Activated CD8-positive, alpha-beta memory T cell treated with anti-CD3 and anti-CD28 coated beads for 48 hours (primary cell): ENCODE measurements at places on chromosomes 11 and 22.

GRCh38 chr11:91871791-91872190 is 352.8 kb upstream of the FAT3 start:
- DNase-seq: no peak

DNA sequence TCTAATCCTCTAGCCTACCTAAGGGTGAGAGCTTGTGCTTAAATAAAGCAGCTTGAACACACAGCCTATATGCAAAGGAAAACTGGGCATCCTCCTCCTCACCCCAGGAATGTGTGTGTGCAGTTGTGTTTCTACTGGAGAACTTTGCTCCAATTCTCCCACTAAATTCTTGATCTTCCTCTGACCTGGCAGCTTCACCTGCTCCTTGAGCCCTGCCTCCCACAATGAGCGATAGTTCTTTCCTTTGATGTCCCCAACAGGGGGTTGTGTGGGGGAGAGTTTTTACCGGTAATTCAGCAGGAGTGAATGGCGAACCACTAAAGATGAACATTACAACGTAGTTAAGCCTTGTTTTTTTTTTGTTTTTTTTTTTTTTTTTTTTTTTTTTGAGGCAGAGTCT is 113.5 kb upstream of the RCN1 start:
- no peak for DNase-seq

GRCh38 chr22:37659066-37659896 is 758 bp downstream of the PDXP start:
- no peak for DNase-seq

- no peak for DNase-seq
Observed at GRCh38 chr22:49735901-49736421, 91.7 kb downstream of the BRD1 start.

GRCh38 chr22:36573815-36574363 is 44.9 kb upstream of the EIF3D start:
- no peak for DNase-seq

- DNase-seq: no peak
Observed at GRCh38 chr11:117064275-117064674, 34.0 kb downstream of the SIK3 start.

GRCh38 chr11:9057888-9058287 is 33.5 kb downstream of the SCUBE2 start:
- DNase-seq: no peak

DNA sequence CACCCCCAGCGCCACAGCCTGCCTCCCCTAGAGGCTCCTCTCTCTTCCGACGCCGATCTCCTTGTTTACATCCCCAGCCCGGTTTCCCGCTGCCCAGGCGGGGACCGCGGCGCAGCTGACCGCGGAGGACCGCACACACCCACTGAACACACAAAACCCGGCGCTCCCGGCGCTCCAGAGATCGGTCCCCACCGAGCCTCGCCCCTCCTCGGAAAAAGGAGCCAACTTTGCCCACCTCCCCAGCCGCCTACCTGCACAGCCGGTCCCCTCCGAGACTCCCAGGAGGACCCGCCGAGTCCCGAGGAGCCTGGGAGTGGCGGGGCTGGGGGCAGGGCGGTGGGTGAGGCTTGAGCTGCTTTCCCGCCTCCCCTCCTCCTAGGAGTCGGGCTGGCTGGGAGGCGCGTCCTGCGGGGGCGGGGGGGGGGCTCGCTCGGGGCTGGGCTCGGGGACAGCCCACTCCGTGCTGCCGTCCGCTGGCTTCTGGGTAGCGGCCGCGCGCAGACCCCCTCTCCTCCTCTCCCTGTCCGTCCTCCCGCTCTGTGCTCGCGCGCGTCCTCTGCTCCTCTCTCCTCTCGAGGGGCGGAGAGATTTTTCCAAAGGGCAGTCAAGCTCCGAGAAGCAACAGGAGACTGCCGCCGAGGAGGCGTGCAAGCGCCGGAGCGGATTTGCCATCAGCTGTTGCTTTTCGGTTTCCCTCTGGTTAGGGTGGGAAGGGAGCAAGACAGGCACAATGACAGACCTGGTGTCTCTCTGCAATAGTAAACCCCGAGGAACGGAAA is at the start of gene FXYD6:
Gene FXYD6, minus strand, starts transcription at position 318 of the 779 bp plus-strand sequence. CDS start 33,882 bp downstream, outside the sequence.
- no peak for DNase-seq

DNA sequence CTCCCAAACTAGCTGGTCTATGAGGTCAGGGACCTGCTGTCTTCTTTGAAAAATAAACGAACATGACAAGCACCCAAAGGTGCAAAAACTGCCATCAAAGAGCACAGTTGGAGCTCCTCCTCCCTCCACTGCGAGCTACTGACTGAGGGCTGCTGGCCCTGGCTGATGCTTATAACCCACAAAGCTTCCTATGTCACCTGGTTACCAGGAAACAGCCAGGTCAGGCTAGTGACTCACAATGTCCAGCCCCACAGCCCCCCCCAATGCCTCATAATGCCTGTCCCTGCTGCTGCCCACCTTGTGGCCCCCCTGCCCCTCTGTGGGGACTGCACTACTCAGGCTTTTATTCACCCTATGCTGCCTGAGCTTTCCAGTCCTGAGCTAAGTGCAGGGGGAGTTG is at the start of gene DRICH1:
Gene DRICH1, minus strand, starts transcription at position 144 of the 400 bp plus-strand sequence. CDS start 298 bp downstream, outside the sequence.
- DNase-seq: no peak

- no peak for DNase-seq
Observed at GRCh38 chr11:130548491-130548833, 100.0 kb downstream of the ADAMTS15 start.

GRCh38 chr11:2928605-2929530 is at the start of gene PHLDA2:
PHLDA2 (minus strand) TSS chr11:2929420; CDS start chr11:2929364, 56 bp downstream.
- no peak for DNase-seq

DNA sequence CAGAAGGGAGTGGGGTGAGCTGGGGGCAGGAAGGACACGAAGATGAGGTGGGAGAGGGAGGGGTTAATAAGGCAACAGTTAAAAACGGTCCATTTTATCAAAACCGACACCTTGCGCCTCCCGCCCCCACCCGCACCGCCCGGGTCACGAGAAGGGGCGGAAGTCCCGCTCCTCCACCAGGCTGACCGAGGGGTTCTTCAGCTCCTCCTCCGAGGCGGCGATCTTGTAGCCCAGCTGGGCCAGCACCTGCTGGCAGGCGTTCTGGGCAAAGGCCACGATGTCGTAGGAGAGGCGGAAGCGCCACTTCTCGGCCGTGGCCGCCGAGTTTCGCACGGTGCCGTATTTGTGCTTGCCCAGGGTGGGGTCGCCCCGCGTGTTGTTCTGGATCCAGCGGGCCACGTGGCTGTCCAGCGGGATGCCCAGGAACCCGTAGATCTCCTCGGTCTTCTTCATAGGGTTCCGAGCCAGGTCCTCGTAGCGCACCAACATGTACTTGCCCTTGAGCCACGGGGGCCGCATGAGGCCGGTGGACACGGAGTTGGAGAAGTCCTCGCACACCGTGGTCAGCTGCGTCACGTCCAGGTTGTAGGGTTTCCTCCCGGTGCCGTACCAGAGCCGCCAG is 15.8 kb downstream of the CHST1 start:
- no peak for DNase-seq

DNA sequence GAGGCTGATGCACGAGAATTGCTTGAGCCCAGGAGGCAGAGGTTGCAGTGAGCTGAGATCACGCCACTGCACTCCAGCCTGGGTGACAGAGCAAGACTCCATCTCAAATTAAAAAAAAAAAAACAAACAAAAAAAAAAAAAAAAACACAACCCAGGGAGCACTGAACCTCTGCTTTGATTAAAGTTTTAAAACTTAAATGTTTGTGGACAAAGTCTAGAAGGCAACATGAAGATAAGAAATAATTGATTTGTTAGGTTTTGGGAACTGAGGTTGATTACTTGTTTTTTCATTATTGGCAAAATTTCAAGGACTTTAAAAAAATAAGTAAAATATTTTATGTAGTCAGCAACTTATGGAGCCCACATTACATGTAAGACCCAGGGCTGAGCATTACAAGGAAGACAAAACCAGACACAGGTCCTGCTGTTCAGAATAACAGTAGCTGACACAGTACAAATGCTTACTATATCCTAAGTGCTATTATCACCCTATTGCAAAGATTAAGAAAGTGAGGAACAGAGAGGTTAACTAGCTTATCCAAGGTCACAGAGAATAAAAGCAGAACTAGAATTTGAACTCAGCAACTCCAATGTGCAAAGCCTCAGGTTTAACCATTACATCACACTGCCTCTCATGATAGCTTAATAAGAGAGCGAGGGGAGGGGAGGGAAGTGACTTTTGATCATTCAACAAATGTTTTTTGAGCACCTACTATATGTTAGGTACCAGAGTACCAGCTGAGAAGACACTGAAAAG is 2.3 kb upstream of the CRY2 start:
- DNase-seq: no peak

DNA sequence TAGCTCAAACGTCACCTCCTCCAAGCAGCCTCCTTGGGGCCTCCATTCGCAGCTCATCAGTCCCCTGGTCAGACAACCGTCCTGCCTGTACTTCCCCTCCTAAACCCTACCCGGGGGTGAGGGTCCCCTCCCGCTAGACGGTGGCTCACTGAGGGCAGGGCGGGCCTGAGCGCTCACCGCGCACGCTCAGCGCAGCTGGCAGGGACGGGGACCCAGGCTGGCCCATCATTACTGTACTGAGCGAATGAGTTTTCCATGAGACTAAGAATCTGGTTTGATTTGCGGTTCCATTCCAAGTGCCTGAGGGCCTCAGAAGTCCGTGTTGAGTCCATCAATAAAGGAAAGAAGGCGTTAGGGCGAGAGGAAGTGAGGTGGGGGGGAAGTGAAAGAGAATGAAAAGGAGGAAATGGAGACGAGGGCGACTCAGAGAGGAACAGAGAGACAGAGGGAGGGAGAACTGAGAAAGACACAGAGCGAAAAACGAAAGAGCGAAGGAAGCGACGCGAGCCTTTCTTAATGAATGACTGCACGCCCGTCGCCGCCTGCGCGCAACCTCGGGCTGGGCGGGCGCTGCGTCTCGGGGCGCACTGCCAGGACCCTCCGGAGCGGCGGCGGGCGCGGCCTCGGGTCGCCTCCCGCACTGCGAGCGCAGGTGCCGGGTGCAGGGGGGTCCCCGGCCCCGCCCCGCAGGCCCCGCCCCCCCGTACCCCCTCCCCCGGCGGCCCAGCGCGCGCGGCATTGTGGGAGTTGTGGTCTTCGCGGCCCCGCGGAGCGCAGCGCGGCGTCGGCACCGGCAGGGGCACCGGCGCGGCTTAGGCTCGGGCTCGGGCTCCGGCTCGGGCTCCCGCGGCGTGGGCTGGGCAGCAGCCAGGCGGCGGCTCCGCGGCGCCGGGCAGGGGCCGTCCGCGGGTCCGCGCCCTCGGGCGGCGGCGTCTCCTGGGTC is at the start of gene ASPHD2:
Gene ASPHD2, plus strand, starts transcription at position 746 of the 943 bp plus-strand sequence. CDS start 4,356 bp downstream, outside the sequence.
- peak; percentile 35 for DNase-seq

GRCh38 chr22:28999510-28999909 is 62.1 kb downstream of the C22orf31 start:
- DNase-seq: no peak

DNA sequence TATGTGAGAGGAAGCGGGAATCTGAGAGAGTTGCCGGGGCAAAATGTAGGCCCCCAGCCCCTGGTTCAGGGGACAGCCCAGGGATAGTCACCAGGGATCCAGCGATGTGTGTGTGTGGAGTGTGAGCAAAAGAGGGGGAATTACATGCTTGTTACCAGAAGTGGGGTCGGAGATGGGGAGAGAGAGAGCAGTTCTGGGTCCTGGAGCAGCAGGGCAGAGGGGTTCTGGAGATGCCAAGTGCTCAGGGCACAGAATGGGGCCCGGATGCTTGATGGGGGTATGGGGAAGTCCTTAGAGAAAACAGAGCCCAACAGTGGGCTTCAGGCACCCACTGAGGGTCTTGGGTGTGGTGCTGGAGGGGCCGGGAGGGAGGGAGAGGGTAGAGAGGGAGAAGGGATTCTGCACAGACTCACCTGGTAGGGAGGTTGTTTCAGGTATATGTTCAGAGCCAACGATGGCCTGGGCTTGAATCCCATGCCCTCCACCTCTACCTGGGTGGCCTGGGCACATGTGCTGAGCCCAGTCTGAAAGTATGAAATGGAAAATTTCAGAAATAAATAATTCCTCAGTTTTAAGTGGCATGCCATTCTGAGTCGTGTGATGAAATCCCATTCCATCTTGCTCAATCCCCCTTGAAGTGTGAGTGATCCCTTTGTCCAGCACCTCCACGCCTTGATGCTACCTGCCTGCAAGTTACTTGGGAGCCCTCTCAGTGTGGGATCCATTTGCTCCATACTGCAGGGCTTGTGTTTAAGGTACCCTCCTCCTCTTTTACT is 12.4 kb downstream of the SMIM38 start:
- no peak for DNase-seq

DNA sequence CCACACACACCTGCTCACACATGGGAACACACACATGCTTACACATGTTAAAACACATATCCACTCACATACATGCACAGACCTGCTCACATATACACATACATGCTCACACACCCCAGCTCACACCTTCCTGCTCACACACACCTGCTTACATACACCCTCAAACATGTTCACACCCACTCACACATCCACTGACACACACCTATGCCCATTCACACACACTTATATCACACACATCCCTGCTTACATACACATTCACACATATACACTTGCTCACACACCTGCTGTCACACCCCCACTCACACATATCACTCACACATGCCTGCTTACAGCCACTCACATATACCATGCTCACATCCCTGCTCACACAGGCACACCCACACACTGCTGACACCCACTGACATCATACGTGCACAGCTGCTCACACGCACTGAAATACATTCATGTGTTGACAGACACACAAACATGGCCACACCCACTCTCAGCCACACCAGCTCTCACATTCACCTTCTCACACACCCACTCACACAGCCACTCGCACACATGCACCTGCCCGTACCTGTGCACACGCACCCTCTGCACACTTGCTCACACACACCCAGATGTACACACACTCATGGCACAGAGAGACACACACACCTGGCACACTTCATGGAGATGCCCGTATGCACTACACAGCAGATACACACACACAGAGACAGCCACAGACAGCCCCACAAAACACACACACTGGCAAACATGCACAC is 5.7 kb upstream of the MYBPC3 start:
- no peak for DNase-seq

- DNase-seq: no peak
Observed at GRCh38 chr11:64218628-64219353, 7.2 kb downstream of the TRPT1 start.

- no peak for DNase-seq
Observed at GRCh38 chr11:76752321-76753143, 30.6 kb upstream of the TSKU start.

- DNase-seq: no peak
Observed at GRCh38 chr22:33167998-33168790, 110.0 kb upstream of the SYN3 start.

GRCh38 chr11:103076361-103076760 is 15.6 kb downstream of the DCUN1D5 start:
- no peak for DNase-seq

- DNase-seq: no peak
Observed at GRCh38 chr11:6559369-6559768, 44.0 kb downstream of the RRP8 start.

DNA sequence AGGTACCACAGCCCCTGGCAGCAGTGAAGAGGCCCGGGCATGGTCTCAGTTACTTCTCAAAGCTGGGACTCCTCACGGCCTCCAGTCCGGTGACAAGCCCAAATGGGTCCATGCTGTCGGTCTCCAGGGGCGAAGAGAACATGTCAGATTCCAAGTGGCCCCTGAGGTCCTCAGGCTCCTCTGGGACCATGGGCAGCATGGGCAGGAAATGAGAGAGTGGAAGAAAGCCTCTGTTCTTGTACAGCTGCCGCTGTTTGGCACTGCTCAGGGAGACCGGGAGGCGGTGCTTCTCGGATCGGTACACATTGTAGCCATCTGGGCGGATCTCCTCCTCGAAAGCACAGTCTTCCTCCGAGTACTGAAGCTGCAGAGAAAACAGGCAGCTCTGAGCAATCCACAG is 4.6 kb downstream of the FGF19 start:
- no peak for DNase-seq
